Activated CD8-positive, alpha-beta memory T cell treated with anti-CD3 and anti-CD28 coated beads for 24 hours (primary cell): ENCODE measurements at places on chromosomes 6 and 20.

DNA sequence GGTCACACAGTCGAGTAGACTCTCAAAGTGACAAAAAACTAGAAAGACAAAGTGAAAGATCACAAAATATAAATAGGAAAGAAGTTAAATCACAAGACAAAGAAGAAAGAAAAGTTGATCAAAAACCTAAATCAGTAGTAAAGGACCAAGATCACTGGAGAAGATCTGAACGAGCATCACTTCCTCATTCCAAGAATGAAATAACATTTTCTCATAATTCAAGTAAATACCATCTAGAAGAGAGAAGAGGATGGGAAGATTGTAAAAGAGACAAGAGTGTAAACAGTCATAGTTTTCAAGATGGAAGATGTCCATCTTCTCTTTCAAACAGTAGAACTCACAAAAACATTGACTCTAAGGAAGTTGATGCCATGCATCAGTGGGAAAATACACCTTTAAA lies 31.6 kb upstream of the GJA10 start:
- no peak for DNase-seq

GRCh38 chr6:3454273-3455010 lies 2.4 kb downstream of the SLC22A23 start:
- no peak for DNase-seq

DNA sequence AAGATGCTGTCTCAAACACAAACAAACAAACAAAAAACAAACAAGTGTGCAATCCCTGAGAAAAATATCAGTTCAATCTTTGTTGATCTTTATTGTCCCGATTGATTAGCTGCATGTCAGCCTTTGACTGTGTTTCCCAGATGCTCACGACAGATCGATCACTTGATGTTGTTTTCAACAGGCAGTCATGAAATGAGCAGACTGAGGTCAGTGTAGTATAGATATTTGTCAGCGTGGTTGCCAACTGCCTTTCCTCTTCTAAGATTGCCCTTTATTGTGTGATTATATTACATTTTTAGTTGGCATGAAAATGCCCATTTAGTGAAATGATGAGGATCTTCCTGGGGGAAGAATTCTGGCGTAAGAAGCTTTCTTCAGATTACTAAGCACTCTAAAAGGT lies 25.6 kb downstream of the UTRN start:
- no peak for DNase-seq

- DNase-seq, result no peak
These were observed 133.0 kb upstream of the TRAF3IP2 start for GRCh38 chr6:111738631-111739030.

DNA sequence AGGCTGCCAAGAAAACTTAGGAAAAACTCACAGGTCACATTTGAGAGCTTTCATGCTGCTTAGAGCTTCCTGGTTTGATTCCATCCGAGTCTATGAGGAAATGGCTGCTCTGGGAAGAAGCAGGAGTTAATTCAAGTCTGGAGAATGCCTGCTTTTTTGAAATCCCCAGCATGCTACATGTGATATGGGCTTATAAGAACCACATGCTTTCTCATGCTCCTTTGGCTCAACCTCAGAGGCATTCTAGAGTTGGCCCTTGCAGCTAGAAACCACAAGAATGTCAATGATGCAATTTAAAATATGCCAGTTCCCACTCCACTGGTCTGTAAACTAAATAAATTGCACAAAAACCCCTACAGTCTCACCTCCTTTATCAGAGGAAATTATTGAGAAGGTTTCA lies 142.9 kb upstream of the OLIG3 start:
- DNase-seq, result no peak

DNA sequence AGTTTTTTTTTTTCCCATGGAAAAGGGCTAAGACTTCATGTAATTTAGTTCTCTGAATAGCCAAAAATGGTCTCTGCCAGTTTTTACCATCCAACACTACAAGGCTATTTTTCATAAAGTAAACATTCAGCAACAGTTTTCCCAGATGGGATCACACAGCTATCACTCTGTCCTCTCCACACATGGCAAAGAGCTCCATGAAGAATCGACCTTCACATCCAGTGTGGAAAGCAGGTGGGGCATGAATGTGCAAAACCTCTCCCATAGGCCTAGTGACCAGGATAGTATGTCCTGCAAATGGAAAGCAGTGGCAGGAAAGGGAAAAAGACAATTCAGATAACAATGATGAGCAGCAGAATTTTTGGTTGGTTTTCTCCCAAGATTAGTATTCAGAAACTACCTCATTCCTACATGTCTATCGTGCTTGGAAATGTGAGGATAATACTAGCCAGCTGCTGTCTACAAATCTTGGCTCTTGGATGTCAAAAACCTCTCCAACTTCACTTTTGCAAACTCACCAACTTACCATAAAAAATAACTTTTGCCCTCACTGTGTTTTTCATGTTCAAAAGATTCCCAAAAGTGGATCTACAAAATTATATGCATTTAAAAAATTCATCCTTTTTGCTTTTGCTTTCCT lies 159.7 kb upstream of the MCHR2 start:
- DNase-seq, result no peak

GRCh38 chr6:12490904-12491571 lies 200.9 kb downstream of the EDN1 start:
- DNase-seq, result no peak

- DNase-seq, result no peak
These were observed 230.6 kb downstream of the TSHZ2 start for GRCh38 chr20:53202777-53203176.

DNA sequence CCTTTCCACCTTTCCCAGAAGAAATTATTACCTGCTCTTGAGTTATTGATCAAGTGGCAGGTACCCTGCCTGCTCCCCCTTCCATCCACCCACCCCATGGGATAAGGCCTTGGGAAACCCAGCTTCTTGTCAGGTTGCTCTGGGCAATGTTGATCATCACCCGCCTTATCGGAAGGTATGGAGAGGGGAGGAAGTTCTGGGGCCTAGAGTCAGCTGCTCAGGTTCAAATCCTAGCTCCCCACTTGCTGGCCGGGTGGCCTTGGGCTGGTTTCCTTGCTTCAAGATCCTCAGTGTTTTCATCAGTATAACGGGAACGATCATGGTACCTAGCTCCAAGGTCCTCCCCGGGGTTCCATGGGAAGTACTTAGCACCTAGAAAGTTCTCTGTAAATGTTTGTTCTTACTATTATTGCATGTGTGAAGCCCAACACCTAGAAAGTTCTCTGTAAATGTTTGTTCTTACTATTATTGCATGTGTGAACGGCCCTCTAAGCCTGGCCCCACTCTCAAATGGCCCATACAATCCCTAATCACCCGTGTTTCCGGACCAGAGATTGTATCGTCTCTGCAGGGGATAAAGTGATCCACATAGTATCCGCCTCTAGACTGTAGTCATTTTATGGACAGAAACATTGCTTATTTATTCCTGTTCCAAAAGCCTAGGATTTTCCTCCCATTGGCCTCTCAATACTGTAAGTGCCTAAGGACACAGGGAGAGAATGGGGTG lies 1.1 kb upstream of the PREX1 start:
- no peak for DNase-seq

- no peak for DNase-seq
These were observed 143.9 kb downstream of the DTNBP1 start for GRCh38 chr6:15518878-15519277.

DNA sequence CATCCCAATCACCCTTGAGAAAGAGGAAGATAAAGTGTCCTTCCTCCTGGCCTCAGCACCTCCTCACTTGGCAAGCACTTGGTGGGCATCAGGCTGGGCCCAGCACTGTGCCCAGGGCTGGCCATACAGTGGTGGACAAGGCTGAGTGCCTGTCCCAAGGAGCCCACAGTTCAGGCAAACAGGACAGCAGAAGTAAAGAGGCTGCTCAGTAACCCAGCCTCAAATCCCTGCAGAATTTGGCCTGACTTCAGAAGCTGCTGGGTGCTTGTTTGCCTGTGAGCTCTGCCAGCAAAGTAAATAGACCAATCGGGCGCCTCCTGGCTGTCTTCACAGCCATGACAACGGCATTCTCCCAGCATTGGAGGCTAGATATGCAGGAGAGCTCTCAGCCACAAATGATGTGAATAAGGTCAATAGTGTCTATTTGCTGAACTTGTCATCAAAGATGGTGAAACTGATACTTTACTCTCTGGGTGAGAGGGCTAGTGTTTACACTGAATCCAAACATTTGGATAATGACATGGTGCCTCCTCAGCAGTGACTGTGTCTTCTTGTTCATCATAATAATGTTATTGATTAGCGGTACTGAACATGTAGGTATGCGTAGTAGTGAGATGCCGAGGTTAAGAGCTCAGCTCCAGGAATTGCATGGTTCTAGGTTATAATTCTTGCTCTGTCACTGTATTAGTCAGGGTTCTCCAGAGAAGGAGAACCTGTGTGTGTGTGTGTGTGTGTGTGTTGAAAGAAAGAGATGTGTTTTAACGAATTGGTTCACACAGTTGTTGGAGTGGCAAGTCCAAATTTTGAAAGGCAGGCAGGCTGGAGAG lies 36.9 kb upstream of the FANCE start:
- DNase-seq, result no peak

- DNase-seq, result peak; percentile 70
These were observed 48.4 kb upstream of the NCOA3 start for GRCh38 chr20:47453167-47453782.
